Left lung (tissue), 14 donors: ENCODE measurements at places on chromosomes 7 and 10. TPM values are rescaled to one million over a fixed set of nuclear protein-coding genes. Genes with fewer than 3 reads are reported as not detected.

The TRIL gene
- total RNA-seq, result 2.9 TPM

The SDK1 gene
- total RNA-seq, result 5.5 TPM

The FGFBP3 gene
- 0.76 TPM for total RNA-seq

The AGAP6 gene
- total RNA-seq, result 12.9 TPM

The TAS2R4 gene
- 0.99 TPM for total RNA-seq

DNA sequence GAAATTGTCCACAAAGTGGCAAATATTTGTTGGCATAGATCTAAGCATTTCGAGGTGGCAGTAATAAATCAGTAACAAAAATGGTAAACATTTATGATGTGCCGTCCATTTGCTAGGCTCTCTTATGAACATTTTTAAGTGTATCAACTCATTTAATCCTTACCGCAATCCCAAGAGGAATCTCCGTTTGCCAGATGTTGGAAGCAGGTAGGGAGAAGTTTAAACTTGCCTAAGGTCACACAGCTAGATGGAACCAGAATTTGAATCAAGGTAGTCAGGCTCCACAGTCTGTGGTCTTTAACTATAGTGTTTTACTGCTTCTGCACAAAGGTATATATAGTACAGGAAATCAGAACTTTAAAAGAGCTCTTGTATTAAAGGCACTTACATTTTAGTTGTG is 2.6 kb downstream of the MKLN1 start:
- H3K36me3 ChIP-seq, result no peaks in the 10 kb centered on the region
- H3K27me3 ChIP-seq, result no peaks in the 10 kb centered on the region
- H3K4me3 ChIP-seq, result no peak overlapping the region
- peaks cover 54% of the 10 kb centered on the region for H3K4me1 ChIP-seq
- no peak overlapping the region for H3K27ac ChIP-seq

DNA sequence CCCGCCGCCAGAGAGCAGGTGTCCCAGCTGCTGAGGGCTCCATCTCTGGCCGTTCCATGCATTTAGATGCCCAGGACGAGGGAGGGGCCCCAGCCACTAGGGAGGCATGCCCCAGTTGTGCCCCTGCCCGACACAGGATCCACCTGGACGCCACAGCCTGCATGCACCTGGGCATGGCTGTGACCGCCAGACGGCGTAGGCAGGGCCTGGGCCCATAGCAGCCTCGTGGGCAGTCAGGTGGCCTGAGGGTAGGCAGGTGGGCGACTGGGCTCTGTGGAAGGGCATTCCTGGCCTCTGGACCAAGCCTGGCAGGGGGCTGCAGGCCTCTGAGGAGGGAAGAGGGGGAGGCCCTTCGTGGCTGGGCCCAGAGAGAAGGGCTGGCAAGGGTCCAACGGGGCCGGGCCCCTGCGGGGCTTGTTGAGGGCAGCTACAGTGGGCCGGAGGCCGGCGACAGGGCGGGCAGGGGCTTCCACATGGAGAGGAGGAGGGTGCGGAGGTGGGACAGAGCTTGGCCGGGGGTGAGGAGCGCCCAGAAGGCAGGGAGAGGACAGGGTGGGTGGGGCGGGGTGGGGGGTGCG is 76.0 kb upstream of the NKX6-2 start:
- no peak for DNase-seq
- peaks cover 79% of the 10 kb centered on the region for H3K27me3 ChIP-seq
- no peak overlapping the region for H3K27ac ChIP-seq
- no peaks in the 10 kb centered on the region for H3K36me3 ChIP-seq

DNA sequence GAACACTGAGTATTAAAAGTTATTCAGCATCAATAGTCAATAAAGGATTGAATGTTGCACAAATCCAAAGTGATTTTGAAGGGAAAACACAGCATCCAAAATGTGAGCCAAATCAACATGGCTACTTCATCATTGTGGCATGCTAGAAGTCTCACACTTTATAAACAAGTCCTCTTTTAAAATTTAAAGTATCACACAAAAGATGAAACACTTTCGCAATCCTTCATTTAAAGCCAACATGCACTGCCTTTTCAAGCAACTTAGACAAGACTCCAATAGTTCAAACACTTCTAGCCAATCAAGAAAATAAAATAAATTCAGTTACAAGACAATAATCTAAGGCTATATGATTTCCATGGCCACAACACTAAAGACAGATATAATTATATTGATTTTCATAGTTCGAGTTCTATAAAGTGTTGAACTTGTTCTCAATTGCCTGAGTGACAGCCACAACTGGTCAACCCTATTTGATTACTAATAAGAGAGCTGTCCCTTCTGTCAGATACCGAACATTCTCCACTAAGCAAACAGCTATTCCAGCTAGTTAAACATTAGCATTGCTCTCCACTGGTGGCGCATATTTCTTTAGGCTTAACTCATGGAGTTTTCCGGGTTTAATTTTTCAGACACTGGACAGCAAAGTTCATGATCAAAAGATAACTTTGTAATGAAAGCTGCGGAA is 8.3 kb downstream of the EBF3 start:
- peaks cover 14% of the 10 kb centered on the region for H3K4me1 ChIP-seq
- DNase-seq, result no peak
- no peaks in the 10 kb centered on the region for H3K36me3 ChIP-seq
- no peak overlapping the region for H3K4me3 ChIP-seq
- H3K27ac ChIP-seq, result no peak overlapping the region
- H3K27me3 ChIP-seq, result peaks cover 73% of the 10 kb centered on the region

GRCh38 chr7:134406431-134406830 is 52.5 kb downstream of the AKR1B1 start:
- H3K27me3 ChIP-seq, result no peaks in the 10 kb centered on the region
- DNase-seq, result no peak
- no peaks in the 10 kb centered on the region for H3K36me3 ChIP-seq
- H3K27ac ChIP-seq, result no peak overlapping the region
- no peaks in the 10 kb centered on the region for H3K4me1 ChIP-seq

DNA sequence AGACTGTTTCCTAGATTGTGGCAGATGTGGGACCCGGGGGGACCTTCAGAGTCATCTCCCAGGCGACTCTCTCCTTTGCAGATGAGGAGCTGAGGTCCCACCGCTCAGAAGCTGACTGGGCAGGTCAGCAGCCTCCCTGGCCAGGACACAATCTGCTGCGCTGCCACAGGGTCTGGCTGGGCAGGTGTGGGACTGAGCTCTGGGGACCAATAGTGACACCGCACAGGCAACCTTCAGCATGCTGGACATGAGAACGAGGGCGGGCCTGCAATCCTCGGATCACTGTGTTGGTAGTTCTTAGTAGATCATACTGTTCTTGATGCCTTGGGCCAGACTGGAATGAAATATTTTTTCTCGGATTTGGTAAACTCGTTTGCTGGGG is 20.5 kb upstream of the CRYGN start:
- no peak for DNase-seq
- H3K36me3 ChIP-seq, result no peaks in the 10 kb centered on the region
- peak overlapping the region; percentile 57 for H3K27ac ChIP-seq

DNA sequence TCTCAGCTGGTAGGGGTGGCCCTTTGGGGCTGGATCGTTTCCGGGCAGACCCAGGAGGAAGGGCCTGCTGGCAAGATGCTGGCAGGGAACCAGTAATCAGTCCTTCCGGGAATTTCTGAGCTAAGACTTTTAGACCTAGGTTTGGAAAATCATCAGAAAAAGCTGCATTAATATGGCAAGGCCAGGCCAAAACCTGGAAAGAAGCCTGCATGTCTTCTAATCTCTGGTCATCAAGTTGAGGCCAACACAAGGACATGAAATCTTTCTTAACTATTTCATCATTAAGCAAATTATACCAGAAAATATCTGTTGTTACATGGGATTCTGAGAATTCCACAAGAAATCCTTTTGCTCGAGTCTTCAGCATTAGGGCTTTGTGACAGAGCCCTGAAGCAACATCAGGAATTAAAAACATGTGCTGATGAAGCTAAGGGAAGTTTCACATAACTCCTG is 19.9 kb downstream of the CPA1 start:
- peak; percentile 51 for DNase-seq
- H3K27me3 ChIP-seq, result no peaks in the 10 kb centered on the region
- H3K27ac ChIP-seq, result peak overlapping the region; percentile 13
- H3K36me3 ChIP-seq, result no peaks in the 10 kb centered on the region
- H3K4me3 ChIP-seq, result no peak overlapping the region

GRCh38 chr10:59212301-59212798 is 35.9 kb downstream of the PHYHIPL start:
- H3K36me3 ChIP-seq, result no peaks in the 10 kb centered on the region
- H3K4me3 ChIP-seq, result no peak overlapping the region
- no peaks in the 10 kb centered on the region for H3K27me3 ChIP-seq
- no peak overlapping the region for H3K27ac ChIP-seq

- DNase-seq, result no peak
- no peaks in the 10 kb centered on the region for H3K27me3 ChIP-seq
- no peaks in the 10 kb centered on the region for H3K4me1 ChIP-seq
- no peaks in the 10 kb centered on the region for H3K36me3 ChIP-seq
These were observed 591.5 kb upstream of the ANKRD30A start for GRCh38 chr10:36533861-36534260.

DNA sequence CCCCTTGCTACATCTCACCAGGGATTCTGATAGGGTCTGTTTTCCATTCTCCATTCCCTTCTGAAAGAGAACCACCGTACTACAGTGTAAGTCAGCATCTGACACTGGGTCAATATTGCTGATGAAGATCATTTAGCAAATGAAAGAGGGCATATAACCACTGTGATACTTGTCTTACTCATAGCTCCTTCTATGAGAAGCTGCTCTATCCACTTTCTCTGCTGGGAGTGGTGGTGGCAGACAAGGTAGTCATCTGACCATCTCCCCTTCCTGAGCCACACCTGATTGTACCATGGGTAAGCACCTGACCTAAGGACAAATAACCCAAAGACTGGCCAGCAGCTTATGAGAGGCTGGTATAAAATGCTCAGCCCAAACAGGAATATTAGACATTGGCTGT is 220.4 kb downstream of the DOCK4 start:
- H3K27ac ChIP-seq, result peak overlapping the region; percentile 86
- no peak overlapping the region for H3K4me3 ChIP-seq
- no peak for DNase-seq
- H3K4me1 ChIP-seq, result no peaks in the 10 kb centered on the region
- no peaks in the 10 kb centered on the region for H3K27me3 ChIP-seq

- peaks cover 9% of the 10 kb centered on the region for H3K36me3 ChIP-seq
- DNase-seq, result no peak
- no peak overlapping the region for H3K27ac ChIP-seq
- peaks cover 10% of the 10 kb centered on the region for H3K4me1 ChIP-seq
These were observed 9.6 kb downstream of the KLHDC10 start for GRCh38 chr7:130079846-130080394.

DNA sequence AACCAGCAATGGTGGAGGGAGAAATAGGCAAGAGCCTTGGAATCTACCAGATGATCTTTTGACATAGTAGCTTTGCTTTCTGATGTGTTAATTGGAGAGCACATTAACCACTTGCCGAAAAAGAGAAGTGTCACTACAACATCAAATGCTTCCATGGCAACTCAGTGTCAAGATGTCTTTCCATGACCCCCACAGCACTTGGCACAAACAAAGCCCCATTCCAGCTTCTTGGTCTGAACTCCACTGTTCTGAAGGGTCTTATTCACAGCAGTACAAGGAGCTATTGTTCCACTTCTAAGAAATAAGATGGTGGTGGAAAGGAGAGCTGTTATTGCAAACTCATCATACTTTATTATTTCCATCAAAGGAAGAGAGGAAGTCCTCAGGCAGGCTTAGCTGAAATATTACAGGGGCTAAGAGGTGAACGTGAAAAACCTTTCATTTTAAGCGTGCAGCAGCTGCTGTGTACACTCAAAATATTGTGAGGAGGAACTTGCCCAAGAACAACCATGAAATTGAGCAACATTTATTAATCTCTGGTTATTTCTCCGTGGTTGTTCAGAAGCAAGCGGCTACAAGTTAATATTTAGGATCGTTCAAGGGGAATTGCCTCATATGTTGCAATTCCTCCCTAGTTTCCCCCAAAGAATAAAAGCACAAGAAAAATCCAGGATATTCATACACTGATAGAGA is 354.8 kb upstream of the CELF2 start:
- peaks cover 25% of the 10 kb centered on the region for H3K4me1 ChIP-seq
- H3K36me3 ChIP-seq, result no peaks in the 10 kb centered on the region

DNA sequence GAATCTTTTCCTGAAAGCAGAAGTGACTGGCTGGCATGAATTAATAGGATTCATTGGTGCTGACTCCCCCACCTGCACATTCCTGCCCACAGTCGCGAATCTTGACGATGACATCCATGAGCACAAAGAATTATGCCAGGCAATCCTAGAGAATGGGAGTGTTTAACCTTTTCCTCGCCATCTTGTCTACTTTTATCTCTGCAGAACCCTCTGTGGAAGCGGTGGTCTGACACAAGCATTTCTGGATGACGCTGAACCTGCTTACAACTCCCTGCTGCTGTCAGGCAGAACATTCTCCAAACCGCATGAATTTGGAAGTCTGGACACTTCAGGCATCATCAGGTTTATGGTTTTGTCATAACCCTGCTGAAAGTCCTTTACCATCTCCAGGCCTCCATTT is 36.5 kb downstream of the KLF6 start:
- no peaks in the 10 kb centered on the region for H3K27me3 ChIP-seq
- no peak overlapping the region for H3K4me3 ChIP-seq
- no peak for DNase-seq
- H3K36me3 ChIP-seq, result no peaks in the 10 kb centered on the region

- H3K4me3 ChIP-seq, result no peak overlapping the region
- H3K27me3 ChIP-seq, result no peaks in the 10 kb centered on the region
- H3K4me1 ChIP-seq, result no peaks in the 10 kb centered on the region
These were observed 30.0 kb upstream of the EIF5AL1 start for GRCh38 chr10:79482304-79482703.

DNA sequence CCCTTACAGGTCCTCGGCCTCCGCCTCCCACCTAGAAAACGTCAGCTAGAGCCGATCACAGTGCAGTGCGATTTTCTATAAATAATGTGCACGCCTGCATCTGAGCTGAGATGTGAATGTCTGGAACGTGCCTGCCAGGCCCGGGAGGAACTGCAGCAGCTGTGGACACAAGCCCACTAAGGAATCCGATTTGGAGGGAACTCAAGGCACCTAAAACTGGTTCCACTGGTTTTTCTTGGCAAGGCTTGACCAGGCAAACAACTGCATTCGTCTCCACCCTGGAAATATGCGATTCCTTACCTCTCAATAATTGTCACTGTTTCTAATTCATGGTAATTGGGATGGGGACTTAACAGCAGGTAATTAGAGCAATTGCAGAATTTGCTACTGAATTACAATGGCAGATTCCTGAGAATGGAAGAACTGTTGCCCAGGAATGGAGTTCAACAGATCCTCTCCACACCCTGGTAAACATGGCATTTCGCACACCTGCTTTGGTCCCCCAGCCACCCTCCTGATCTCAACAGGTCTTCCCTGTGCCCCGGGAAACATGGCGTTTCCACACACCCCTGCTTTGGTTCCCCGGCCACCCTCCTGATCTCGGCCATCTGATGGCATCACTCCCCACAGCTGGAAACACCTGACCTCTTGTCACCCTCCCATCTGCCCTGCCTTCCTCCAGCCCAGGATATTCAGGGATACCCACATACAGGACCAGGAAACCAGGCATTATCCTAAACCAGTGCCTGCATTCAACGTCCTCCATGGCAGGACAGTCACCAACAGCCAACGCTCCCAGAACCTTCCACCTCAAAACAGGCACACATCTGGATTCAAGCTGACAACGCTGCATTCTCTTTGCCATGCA is 76.0 kb downstream of the DIP2C start:
- no peak overlapping the region for H3K27ac ChIP-seq
- peaks cover 9% of the 10 kb centered on the region for H3K4me1 ChIP-seq
- no peaks in the 10 kb centered on the region for H3K27me3 ChIP-seq
- no peaks in the 10 kb centered on the region for H3K36me3 ChIP-seq

- H3K4me3 ChIP-seq, result no peak overlapping the region
- H3K27ac ChIP-seq, result no peak overlapping the region
These were observed 33.8 kb upstream of the UBE2H start for GRCh38 chr7:129986600-129986999.
